AG04450 (cell line): ENCODE measurements at places on chromosomes 5 and 9.

GRCh38 chr5:34899066-34899465 lies 16.2 kb downstream of the RAD1 start:
- no peak for DNase-seq

DNA sequence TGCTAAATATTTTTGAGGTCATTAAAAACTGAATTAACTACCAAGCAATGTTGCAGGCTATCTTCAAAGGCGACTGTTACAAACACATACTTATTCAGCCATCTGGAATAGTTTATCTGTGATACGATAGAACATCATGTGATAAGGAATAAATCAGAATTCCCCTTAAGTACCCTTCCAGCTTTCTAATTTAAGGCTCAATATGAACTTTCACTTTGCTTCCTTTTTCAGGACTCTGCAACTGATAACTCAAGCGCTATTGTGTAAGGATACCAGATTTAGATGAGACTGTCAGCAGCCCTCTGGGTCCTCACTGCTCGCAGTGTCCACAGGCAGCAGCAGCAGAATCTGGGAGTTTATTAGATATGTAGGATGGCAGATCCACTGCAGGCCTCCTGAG lies 416.3 kb downstream of the SPATA31D1 start:
- DNase-seq = no peak

DNA sequence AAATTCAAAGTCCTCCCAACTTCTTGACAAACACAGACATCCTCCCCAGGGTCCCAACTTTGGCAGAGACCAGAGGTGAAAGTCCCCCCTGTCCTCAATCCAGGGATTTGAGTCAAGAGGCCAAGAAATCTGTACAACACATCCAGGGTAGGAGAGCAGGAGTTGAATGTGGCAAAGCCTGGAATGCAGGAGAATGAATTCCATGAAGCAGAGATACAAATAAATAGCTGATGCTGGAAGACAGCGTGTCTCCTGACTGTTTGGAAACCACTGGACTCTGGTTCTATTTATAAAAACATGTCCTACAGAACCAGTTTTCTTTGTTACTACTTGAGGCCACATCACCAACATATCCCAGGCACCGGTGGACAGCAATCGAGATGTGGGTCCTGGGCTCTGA lies 43.7 kb upstream of the SLIT3 start:
- no peak for DNase-seq

DNA sequence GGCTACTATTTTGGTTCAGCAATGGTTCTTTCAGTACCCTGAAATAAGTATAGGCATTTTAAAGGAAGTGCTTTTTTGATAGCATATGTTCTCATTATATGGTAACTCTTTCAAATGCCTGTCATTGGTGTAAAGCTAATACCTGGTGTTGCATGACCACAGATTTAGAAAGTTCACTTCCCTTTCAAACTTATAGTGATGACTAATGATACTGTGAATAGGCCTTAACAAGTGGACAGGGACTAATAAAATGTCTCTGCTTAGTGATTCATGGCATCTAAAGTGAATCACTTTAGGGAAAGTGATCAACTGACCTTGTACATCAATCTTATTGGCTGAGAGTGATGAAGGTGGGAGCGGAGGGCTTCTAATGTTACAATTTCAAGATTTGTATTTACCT lies 21.6 kb downstream of the MRPL22 start:
- DNase-seq = no peak

DNA sequence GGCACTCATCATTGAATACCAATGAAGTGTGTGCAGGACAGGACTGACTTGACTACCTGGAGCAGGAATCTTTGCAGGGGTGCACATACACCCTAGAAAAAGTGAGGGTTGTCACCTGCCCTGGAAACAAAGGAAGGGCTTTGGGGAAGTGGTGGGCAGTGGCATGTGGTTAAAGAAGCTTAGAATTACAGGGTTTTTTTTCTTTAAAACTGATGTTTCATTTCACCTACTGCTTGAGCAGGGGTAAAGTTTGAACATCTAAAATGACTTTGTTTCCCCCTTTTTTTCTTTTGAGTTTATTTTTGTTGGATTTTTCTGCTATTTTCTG lies 2.0 kb upstream of the KDM3B start:
- DNase-seq = no peak

GRCh38 chr5:139763930-139764791 lies 31.4 kb upstream of the PSD2 start:
- no peak for DNase-seq

- DNase-seq = no peak
Measured at GRCh38 chr5:127112347-127112864, 39.1 kb upstream of the C5orf63 start.

DNA sequence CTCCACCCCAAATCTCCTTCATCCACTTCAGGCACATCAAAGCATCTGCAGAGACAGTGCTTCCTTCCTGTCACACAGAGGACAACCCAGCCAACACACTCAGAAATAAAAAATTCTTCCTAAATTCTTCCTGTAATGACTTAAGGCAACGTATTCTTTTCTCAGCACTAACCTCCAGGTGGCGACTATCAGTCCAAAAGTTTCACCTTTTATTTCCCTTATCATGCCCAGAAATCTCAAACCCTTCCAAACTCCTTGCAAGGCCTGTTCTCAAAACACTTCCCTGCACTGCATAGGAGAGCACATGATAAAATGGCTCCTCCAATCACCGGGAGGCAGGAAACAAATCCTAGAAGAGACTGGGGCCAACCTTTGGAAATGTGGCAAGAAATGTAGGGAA lies 35.1 kb downstream of the SLIT3 start:
- no peak for DNase-seq
